Stimulated activated CD8-positive, alpha-beta memory T cell treated with anti-CD3 and anti-CD28 coated beads, Interleukin-7, amount 100 ng/mL, for 1 hour (primary cell): ENCODE measurements at places on chromosomes 3 and 15.

DNA sequence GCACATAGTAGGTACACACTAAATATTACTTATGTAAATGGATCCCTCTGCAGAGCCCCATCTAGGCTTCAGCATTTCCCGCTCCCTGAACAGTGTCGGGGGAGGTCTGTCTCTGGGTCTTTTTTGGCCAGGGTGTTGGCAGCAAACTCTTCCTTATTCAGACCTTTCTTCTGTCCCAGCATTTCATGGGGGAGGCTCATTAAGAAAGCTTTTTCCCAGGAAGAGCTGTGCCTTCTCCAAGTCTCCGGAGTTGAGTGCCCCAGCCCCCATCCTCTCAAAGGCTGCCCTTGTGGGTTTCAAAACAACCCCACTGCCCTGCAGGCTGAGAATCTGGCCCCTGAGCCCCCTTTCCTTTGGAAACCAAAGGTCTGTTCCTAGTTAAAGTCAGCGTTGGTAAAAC, 25.1 kb downstream of the SLC6A11 start:
- DNase-seq: no peak

- no peak for DNase-seq
Observed at GRCh38 chr3:128112357-128112968, 11.1 kb downstream of the RUVBL1 start.

DNA sequence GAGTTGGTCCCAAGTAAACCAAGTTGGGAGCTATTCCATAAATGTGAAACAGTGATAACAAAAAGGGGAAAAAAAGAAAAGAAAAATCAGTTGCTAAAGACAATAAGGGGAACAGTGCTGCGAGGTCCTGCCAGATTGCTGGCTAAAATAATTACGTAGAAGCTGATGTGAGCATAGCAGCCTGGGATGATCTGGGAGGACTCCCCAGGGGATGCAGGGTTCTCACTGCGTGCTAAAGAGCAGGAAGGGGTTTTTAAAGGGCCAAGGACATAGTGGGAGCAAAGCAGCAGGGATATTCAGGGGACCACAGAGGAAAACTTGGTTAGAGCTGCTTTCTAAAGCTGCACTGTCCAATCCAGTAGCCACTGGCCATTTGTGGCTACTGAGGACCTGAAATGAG, 133.0 kb upstream of the UMPS start:
- no peak for DNase-seq

DNA sequence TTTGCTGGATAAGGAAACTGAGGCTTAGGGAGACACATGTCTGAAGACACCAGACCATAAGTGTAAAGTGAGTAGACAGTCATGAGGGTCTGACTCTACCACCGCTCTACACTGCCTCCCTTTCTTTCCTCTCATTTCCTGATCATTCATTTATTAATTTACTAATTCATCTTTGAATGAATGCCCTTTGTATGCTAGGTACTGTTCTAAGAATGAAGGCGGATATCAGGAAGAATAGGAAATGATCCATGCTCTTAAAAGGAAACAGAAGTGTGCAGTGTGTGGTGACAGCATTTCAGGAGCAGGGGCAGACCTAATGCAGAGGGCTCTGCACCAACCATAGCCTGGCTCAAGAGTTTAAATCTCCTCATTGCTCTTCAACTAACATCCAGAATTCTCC, 31.8 kb upstream of the PSMD6 start:
- DNase-seq: no peak

- DNase-seq: no peak
Observed at GRCh38 chr3:37603722-37604121, 258.0 kb upstream of the CTDSPL start.

DNA sequence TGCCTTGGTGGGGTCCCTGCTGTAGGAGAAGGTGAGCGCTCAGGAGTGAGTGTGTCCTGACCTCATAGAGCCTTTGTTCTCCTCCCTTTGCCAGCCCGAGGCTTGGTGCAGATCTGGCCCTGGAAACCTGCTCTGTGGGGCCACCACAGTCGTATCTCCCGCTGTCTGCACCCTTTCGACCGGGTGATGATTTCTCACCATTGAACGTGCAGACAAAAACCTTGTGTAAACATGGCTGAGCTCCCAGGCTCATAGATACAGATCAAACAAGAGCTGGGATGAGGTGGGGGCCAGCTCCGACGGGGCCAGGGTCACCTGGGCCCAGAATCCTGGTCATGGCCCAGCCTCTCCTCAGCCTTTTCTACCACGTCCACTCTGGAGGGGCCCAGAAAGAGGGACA, 34.6 kb upstream of the ESYT3 start:
- DNase-seq: no peak

DNA sequence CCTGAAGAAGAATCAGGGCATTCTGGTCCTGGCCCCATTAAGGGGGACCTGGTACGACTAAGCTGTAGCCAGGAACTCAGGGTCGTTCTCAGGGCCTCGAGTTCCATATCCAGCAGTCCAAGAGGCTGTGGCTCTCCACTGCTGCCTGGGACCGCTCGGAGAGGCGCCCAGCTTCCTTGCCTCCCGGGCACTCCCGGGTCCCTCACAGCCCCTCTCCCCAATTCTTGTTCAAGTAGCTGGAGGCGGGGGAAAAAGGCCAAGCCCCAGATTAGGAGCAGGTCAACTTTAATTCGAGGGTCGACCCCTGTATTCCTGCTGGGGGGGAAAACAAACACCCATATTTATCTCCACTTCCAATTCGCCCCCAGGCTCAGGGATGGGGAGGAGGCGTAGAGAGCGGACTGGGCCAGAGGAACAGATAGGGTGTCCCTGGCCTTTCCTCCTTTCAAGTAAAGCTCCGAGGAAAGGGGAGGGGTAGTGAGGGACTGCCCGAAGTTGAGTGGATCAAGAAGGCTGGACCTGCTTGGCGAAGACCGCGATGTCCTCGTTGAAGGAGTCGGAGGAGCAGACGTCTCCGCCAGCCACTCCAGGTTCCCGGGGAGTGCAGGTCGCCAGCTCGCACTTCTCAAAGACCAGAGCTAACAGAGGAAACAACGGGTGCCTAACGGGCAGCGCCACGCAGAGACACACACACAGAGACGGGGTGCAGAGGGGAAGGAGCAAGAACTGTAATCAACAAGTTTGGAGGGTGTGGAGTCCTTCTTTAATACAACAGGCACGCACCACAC, 4.4 kb downstream of the MEIS2 start:
- DNase-seq: no peak

GRCh38 chr3:181317508-181317907, 328.0 kb upstream of the DNAJC19 start:
- no peak for DNase-seq

DNA sequence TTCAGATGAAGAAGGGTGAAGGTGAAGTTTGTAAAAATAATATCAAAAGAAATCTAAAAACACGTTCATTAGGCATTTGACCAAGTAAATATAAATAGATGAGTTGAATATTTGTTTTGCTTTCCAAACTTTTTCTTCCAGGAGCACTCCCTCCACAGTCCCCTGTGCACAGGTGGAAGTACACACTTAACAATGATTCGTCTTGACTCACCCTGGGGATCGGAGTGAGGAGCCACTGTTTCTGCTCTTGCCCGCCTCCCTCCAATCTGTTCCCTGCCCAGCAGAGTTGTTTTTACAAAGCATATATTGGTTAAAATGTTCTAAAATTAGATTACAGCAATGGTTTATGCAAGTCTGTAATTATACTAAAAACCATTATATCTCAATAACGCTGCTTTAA, 175.1 kb downstream of the PTPRG start:
- DNase-seq: no peak

DNA sequence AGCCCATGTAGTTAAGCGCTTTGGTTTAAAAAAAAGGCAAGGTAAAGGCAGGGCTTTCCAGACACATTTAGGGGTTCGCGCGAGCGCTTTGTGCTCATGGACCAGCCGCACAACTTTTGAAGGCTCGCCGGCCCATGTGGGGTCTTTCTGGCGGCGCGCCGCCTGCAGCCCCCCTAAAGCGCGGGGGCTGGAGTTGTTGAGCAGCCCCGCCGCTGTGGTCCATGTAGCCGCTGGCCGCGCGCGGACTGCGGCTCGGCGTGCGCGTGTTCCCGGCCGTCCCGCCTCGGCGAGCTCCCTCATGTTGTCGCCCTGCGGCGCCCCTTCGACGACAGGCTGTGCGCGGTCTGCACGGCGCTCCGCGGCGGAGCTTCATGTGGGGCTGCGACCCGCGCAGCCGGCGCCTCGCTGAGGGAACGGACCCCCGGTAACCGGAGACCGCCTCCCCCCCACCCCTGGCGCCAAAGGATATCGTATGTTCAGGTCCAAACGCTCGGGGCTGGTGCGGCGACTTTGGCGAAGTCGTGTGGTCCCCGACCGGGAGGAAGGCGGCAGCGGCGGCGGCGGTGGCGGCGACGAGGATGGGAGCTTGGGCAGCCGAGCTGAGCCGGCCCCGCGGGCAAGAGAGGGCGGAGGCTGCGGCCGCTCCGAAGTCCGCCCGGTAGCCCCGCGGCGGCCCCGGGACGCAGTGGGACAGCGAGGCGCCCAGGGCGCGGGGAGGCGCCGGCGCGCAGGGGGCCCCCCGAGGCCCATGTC, 927 bp downstream of the SMAD6 start:
- DNase-seq: no peak

GRCh38 chr3:180571831-180572598, 29.9 kb upstream of the TTC14 start:
- DNase-seq: no peak

- DNase-seq: no peak
Observed at GRCh38 chr3:126101521-126101982, 17.6 kb upstream of the SLC41A3 start.

DNA sequence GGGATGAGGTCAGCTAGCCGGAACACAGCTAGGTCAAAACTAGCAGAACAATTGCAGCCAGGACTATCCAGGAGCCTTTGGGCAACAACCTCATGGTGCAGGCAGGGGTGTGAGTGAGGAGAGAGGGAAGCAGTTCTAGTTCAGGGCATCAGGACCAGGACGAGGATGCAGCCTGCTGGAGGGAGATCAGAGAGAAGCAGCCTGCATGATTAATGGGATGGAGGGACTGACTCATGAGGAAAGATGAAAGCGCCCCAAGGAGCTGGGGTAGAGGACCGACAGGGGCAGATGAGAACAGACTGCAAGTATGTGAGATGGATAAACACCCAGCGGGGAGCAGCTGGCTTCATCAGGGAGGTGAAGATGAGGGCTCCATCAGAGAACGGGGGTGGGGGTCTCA, 37.9 kb upstream of the LRTM1 start:
- DNase-seq: no peak

GRCh38 chr3:48090166-48090939, 74.1 kb upstream of the MAP4 start:
- DNase-seq: no peak

DNA sequence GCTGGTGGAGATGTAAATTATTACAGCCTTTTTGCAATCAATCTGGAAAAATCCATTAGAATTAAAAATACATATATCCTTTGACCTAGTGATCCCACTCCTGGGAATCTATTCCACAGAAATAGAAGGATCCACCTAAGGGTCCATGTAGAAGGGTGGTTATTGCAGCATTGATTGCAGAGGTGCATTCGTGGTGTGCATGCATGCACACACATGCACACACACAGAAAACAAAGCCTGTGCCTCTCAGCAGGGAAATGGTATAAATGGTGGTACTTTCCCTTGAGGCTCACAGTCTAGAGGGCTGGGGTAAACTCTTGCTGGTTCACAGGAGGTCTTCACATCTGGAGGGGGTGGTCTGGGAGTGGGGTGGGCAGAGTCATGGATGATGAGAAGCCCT, 19.4 kb upstream of the ADPGK start:
- DNase-seq: no peak

- DNase-seq: no peak
Observed at GRCh38 chr3:40850861-40851260, 326.1 kb downstream of the ZNF621 start.

- DNase-seq: no peak
Observed at GRCh38 chr15:40716165-40716564, 21.2 kb downstream of the RAD51 start.

GRCh38 chr3:114020907-114021306, 35.4 kb downstream of the CCDC191 start:
- DNase-seq: no peak

DNA sequence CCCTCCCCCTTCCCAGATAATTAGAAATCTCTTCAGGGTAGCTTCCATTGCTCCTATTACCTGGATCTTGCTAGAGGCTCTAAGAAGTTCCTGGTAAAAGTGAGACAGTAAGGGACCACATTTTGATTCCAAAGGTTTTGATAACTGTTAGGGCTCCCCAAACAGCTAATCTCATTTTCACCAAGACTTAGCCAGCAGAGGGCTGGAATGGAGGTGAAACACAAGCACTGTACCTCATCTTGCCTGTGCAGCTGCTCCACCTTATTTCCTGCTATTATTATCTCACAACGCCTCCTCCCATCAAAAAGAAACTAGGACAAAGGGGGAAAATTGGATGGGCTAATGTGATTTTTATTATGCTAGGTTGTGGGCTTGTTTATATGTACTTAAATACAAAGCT, 7.3 kb downstream of the SETD5 start:
- no peak for DNase-seq

GRCh38 chr3:194103983-194104751, 31.8 kb upstream of the HES1 start:
- DNase-seq: no peak

- DNase-seq: no peak
Observed at GRCh38 chr3:178479860-178480259, 56.4 kb upstream of the KCNMB2 start.

DNA sequence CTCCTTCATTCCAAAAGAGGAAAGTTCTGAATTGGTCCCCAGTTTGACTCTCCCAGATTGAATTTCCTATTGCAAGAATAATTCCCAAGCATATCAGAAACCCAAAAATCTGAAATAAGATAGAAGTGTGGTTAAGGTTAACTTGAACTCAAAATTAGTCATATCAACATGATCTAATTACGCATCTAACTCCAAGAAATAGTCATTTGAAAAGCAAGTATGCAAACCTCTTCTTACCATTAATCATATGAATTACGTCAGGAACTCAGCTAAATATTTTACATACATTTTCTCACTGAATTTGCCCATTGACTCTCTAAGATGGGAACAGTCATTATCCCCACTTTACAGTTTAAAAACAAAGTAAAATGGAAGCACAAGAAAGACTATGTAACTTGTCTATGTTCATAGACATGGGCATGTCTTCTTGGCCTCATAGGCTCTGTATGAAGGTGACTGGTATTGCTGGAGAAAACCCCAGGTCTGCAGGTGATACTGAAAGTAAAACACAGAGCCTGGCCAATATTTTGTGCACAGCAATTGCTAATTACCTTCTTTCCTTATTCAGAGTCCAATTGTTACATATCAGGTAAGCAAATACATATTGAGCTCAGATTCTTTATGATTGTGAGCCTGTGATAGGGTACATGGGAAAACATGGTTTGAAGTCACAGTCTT, 139.2 kb downstream of the ATP8B4 start:
- no peak for DNase-seq

DNA sequence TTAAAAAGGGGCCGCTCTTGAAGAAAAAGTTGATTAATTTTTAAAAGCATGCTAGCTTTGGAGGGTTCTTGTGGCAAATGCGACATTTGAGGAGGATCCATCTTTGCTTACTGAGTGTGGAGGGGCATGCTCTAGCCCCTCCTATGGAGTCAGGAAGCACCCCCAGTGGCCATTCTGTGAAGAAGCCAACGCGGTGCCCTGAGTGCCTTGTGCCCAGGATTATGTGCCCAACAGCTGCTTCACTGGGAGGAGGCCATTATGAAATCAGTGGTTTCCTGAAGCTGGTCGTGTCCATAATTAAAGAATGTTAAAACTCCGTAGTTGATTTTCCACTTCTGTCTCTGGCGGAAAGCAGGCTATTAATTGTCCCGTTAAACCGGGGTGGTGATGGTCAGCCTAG, 69.1 kb upstream of the TNFAIP8L3 start:
- DNase-seq: no peak

- no peak for DNase-seq
Observed at GRCh38 chr3:29410220-29410619, 129.3 kb downstream of the RBMS3 start.

GRCh38 chr3:125032683-125033082, 23.1 kb downstream of the HEG1 start:
- DNase-seq: no peak
